ENCODE measurements at places on chromosomes 5 and 9.

DNA sequence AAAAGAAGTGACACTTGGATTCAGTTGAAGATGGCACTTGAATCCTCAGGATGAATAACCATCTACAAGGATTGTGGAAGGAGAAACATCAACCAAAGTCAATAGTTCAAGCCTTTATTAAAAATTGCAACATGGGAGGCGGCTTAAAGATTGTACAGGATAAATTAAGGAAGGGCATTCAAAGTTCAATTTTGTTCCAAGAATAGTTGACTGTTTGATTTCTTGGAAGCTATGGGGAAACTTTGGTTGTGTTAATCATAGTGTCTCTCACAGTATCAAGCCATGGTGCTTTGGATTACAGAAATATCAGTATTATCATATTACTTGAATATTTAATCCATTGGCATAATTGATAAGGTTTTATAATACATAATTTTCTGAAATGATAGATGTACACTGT is 1844.3 kb downstream of the MAT2B start:
- no peak for DNase-seq

- DNase-seq: no peak
Measured at GRCh38 chr9:133759146-133759900, 21.2 kb upstream of the SARDH start.

DNA sequence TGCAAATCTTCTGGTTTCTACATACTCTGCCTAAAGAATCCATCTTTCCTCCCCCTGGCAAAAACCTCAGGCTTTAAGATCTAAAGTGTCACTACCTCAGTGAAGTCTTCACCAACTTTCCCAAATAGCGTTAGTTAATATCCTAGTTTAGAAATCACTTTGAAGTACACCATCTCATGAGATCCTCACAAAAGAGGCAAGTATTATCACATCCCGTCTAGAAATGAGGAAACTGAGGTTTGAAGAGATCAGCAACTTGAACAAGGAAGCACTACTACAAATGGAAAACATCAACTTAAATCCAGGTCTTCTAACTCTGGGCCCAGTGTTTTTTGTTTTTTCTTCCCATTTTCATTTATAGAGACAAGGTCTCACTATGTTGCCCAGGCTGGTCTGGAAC is 4.6 kb downstream of the AP3B1 start:
- no peak for DNase-seq

- no peak for DNase-seq
Measured at GRCh38 chr5:67038817-67039603, 157.6 kb downstream of the CD180 start.

- no peak for DNase-seq
Measured at GRCh38 chr9:136926749-136927148, 17.8 kb downstream of the FBXW5 start.

DNA sequence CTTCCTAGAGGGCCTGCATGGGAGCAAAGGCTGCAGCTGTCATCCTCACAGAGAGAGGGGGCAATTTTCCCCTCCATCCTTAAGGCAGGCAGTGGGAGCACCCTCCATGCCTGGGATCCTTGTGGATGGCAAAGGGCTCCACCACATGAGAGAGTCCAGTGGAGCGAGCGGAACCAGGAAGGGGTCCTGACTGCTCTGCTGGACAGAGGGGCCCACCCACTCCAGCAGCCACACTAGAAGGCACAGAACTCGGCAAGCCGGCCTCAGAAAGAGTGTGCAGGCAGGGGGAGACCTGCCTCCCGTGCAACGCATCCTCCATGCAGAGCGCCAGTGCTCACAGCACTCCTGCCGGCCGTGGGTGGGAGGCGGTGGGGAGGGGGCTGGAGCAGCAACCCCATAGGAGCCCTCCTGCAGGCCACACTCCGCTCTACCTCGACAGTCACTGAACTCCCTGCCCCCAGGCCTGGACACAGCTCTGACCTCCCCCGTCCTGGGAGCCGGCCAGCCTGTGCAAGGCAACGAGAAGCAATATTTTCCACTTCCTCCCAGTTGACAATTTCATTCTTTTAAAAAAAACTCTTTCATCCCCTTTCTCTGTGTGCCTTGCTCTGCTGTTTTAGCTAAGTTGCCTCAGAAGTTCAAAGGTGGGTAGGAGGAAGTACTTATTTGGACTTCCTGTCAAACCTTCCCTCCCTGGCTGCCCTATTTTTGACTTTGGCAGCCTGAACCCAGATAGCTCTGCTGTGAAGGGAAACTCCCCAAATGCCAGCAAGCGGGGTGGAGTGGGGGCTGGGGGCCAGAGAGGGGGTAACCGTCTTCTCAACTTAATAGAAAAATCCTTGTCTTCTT is 5.3 kb upstream of the LCP2 start:
- no peak for DNase-seq
